Stimulated activated CD4-positive, alpha-beta T cell treated with anti-CD3 and anti-CD28 coated beads, Interleukin-15, amount 100 ng/mL, for 1 hour (primary cell): ENCODE measurements at places on chromosomes 11 and 22.

DNA sequence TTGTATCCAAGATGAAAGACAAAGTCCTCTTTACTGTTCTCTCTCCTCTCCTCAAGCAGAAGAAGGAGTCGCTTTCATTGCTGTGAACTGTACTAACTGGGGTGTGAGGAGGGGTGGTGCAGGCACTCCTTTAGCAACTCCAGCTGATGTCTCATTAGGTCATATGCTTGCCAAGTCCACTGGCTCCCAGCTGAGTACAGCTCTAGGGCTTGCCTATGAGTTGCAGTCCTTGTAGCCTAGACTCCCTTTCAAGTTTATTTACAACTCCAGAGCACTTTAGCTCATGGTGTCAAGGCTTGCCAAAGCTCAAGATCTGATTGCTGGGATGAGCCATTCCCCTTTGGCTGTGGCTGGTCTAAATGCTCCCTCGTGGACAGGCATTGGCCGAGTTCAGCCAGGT is 55.1 kb upstream of the PDGFD start:
- DNase-seq = no peak

DNA sequence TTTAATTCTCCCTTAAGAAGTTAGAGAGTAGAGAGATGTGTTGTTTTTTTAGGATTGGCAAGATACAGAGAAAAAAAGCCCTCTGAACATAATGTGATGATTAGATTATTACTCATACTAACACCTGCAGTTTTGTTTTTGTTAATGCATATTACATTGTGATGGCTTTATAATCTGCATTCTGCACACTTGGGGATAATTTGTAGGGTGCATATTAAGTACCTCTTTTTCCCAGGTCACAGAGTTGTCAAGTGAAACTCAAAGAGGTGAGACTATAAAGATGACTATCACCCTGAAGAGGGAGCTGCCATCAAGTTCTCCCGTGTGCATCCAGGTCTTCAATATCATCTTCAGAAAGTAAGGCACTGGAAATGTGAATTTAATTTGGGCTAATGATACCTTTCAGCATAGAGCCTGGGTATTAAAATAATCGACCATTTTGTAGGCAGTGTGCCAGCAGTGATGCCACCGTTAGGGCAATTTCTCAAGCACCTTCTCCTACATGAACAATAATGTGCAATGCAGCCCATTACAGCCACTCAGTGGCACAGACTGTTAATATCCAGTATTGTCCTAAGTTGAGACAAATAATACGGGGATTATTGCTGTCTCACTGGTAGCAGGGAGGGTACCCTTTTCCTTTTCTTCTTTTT is 16.2 kb downstream of the PIWIL4 start:
- no peak for DNase-seq

DNA sequence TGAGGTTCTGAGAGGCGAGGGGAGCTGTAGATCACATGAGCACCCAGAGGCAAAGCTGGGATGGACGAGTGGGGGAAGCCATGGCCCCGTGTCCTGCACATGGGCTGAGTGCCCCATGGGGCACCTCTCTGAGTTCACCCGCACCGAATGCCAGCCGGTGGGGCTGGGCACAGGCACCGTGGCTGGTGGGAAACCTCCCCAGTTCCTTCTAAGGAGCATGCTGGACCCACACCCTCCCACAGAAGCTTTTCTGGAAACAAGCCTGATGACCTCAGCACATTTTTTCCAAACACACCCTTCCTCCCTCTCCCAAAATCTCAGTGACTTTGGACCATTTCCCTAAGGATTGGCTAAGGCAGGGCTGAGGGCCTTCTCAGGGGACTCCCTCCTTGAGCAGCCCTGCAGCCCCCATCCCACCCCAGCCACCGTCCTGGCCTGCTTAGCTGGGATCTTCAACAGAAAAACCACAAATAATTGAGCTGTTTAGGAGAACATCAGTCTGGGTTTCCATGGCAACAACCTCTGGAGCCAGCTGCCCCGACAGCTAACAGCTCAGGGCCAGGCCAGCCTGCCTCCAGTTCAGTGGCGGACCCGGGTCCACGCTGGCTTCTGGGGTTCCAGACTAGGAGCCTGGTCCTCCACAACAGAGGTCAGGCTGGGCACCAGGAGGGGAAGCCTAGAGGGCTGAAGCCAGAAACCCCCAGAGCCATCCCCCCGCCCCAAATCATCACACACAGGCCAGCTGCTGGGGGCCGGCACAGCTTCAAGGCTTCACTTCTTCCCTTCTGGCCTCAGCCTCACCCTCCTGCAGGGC is 18.1 kb upstream of the LINC01488 start:
- no peak for DNase-seq

DNA sequence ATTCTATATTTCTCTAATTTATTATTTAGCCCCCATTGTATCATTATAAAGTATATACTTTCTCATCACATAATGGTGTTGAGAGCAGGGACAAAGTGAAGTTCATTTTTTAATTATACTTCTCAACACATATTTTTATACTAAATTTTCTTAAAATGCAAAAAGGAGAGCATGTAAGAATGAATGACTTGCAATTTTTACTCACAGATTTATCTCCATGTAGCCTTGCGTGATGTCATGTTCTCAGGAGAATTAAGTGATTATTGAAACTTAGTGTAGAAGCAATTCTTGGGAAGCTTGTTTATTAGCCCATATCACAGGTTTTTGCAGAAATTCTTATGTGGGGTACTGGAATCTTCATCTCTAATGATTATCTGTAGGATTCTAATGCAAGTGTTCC is 682 bp upstream of the OR5M11 start:
- no peak for DNase-seq

- DNase-seq = no peak
Observed at GRCh38 chr22:22798232-22798616, 89.4 kb upstream of the IGLL5 start.

- DNase-seq = no peak
Observed at GRCh38 chr22:23769321-23769965, 1.7 kb upstream of the CHCHD10 start.

DNA sequence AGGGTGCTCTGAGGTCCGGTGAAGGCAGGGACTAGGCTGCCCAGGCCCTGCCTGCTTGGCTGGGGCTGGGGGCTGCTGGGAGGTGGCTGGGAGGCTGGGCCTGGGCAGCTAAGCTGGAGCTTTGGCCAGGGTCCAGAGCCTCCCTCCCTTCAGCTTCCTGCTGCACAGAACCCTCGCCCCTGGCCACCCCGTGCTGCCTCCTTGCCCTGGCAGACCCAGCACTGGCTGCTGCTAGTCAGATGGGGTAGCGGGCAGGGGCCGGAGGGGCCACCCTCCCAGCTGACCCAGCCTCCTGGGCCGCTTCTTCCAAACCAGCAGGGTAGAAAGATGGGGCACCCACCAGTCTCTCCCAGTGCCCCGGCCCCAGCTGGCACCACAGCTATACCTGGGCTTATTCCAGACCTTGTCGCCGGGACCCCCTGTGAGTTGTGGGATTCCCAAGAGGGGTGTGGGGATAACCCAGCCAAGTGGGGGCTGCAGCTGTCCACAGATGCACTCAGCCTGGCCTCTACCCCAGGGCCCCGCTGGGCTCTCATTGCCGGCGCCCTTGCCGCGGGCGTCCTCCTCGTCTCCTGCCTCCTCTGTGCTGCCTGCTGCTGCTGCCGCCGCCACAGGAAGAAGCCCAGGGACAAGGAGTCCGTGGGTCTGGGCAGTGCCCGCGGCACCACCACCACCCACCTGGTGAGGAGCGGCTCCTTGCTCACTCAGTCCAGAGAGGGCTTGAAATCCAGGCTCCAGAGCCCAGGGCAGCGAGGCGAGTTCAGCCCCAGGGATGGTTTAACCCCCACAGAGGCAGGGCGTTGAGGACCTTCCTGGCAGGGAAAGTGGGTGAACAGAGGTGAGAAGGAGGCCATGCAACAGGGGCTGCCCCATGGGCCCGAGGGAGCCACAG is at the start of gene SYT8:
Gene SYT8 (plus strand): TSS at position 212 of the 892 bp plus-strand sequence. CDS start 116 bp downstream, at position 328.
- no peak for DNase-seq

DNA sequence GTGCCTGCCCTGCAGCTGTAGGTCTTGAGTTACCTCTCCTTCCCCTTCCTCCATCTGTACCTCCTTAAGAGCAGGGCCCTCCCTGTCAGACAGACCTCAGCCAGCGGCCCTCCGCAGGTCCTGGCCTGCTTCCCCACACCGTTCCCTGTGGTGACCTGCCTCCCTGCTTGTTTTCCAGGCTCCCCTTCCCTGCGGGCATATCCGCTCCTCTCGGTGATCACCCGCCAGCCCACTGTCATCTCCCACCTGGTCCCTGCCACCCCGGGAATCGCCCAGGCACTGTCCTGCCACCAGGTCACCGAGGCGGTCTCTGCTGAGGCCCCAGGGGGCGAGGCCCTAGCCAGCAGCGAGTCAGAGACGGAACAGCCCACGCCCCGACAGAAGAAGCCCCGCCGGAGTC is 60.9 kb downstream of the BARX2 start:
- DNase-seq = no peak

GRCh38 chr11:72951888-72952287 is 137.7 kb downstream of the ATG16L2 start:
- no peak for DNase-seq

DNA sequence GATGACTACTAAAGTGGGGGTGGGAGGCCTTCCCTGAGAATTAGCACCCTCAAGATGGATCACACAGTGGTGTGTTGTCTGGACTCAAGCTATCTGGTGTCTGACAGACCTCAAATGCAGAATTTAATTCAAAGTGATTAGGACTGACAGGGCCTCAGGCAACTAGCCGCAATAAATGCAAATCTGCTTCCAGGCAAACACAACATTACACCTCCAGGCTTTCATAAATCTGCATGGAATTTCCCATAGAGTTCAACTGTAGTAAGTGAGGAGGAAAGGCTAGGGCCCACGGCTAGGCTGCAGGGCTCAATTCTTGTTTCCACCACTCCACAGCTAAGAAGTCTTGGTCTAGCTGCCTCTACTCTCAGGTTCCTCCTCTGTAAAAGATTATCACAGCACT is 331.4 kb downstream of the LARGE1 start:
- no peak for DNase-seq

DNA sequence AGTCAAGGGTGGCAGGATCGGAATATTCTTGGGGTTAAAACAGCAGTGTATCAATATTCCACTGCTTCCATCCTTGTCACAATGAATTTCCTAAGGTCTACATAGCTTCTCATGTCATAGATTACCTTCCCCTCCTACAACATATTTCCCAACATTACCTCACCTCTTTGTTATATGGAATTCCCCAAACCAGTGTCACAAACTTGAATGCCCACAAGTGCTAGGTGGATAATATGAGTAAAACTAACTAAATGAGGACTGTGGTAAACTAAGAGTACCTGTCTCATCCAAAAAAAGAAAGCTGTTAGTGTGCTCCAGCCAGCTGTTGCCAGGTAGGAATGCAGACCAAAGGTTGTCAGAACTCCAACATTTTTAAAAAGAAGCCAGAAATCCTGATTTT is 17.0 kb upstream of the NUCB2 start:
- DNase-seq = no peak
